CD8-positive, alpha-beta memory T cell (primary cell): ENCODE measurements at places on chromosomes 1 and 21.

- peak; percentile 54 for DNase-seq
Measured at GRCh38 chr1:225962440-225962975, 21.5 kb upstream of the LEFTY2 start.

- no peak for DNase-seq
Measured at GRCh38 chr1:212504171-212504803, 71.6 kb downstream of the NENF start.

DNA sequence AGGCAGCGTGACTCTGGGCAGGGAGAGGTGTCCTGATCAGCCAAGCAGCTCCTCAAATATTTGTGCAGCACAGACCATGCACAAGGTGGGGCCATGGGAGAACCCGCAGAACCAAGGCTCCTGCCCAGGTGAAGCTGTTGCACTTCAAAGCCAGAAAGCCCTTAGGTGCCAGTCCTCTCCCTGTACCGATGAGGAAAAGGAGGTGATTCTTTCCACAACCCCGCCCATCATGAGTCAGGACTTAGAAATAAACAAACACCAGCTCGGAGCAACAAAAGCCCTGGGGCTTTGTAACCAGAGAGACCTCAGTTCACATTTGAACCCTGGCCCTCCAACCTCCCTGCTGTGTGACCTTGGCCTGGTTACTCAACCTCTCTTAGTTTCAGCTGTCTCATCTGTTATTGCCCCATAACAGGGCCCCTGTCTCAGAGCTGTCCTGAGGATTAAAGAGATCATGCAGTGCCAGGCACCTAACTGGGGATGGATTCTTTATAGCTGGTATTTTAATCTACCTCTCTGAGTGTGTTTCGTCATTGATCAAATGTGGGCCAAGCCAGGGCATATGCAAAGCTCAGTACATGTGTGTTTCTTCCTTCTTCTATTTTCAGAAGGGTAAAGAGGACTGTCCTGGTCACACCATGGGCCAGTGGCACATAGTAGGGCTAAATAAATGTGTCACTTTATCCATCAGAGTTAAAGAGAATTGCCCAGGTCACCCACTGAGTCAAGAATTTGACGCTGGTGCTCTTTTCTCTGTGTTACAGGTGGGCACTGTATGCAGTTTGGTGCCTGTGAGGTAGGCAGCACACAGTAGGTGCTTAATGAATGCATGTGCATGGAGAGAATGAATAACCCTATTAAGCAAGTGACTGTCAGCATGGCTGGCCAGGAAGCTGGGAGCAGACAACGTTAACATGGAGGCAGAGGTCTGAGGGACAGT is 1.4 kb downstream of the LDLRAD1 start:
- no peak for DNase-seq

DNA sequence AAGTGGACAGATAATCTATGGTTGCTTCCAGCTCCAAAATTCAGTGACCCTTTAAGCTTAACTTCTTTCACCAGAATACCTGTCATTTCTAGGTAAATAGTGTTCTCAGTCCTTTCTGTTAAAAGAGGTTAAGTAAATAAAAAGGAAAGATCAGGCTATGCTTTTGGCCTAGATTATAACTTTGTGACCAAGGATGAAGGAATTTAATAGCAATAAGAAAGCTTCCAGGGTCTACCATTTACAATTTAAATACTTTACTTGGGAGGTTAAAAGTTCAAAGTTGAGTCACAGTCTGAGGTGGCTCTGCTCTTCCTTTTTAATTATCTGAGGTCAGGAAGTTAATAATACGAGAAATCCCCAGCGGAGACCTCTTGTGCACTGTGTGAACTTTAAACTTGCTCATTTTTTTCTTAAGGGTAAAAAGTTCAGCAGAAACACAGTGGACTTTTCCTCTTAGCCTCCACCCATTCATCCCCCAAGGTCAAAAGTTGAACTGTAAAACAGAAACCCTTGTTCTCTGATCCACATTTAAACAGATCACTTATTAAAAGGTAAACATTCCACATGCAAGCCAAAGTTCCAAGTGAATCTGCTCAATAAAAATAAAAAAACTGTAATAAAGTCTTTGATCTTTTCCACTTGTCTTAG is 187.1 kb downstream of the NRIP1 start:
- DNase-seq, result no peak

DNA sequence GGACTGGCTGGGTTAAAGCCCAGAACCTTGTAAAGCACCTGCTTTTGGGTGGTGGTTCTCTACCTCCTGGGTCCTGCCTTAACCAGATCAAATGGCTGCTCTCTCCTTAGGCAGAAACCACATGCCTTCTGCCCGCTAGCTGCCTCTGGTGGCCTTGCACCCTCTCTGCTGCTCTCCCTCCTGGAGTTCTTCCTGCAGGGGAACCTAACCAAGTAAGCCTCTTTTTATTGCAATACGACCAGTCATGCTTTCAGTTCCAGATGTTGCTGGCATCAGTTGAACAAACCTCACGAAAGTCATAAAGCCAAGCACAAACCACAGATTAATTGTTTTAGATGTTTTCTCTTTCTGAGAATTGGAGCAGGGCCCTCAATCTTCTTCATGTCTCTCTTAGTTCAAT is 118.9 kb downstream of the GDAP2 start:
- DNase-seq, result no peak

DNA sequence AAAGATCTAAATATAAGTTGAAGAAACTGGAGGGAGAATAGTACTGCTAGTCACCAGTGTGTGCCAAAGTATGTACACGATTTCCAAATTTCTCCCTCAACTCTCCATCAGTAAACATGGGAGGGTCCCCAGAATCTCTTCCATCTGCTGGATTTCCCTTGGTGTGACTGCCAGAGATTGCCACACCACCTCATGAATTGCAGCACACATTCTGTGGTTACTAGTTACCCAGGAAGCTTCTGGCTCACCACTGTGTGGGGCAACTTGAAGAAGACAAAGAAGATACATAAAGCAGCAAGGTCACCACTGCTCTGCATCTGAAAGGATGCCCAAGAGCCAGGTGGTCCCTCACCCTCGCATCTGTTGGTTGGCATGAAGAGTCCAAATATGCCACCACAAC is 191.7 kb upstream of the ESRRG start:
- no peak for DNase-seq

DNA sequence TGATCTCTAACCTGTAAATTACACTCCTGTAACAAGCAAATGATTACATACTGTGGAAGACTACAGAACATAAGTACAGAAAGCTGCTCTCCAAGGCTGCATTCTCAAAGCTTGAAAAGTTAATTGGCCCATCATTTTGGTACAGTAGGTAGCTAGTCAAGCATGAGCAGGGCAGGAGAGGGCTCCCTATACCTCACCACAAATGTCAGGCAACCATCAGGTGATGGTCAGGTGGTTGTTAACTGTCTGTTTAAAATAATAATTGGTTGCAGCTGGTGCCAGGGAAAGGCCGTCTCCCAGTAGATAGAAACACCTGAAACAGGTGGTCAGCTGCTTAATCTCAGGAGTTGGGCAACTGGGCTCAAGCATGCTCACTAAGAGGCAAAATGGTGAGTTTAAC is 13.1 kb upstream of the SLC1A7 start:
- no peak for DNase-seq

DNA sequence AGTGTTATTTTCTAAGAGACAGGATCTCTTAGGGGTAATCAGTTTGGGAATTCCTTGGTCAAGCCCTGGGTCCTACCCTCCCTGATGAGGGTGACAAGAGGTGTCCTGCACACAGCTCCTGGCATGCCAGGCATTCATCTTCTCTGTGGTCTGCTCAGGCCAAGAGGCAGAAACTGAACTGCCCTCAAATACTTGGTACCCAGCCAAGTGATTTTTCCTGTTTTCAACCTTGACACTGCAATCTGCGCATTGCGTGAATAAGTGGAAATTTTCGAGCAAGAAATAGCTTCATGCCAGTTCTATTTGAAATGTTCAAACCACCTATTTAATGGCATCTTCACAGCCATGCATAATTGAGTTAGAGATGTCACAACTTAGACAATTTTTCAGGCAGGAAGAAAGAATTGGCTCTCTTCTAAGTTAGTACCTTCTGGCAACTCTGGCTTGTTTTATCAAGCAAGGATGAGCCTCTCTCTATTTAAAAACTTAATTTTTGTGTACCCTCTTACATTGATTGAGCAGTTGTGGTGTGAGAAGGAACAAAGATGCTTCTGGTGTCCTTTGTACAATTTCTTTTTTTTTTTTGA is 27.0 kb downstream of the DNM3 start:
- DNase-seq, result no peak

DNA sequence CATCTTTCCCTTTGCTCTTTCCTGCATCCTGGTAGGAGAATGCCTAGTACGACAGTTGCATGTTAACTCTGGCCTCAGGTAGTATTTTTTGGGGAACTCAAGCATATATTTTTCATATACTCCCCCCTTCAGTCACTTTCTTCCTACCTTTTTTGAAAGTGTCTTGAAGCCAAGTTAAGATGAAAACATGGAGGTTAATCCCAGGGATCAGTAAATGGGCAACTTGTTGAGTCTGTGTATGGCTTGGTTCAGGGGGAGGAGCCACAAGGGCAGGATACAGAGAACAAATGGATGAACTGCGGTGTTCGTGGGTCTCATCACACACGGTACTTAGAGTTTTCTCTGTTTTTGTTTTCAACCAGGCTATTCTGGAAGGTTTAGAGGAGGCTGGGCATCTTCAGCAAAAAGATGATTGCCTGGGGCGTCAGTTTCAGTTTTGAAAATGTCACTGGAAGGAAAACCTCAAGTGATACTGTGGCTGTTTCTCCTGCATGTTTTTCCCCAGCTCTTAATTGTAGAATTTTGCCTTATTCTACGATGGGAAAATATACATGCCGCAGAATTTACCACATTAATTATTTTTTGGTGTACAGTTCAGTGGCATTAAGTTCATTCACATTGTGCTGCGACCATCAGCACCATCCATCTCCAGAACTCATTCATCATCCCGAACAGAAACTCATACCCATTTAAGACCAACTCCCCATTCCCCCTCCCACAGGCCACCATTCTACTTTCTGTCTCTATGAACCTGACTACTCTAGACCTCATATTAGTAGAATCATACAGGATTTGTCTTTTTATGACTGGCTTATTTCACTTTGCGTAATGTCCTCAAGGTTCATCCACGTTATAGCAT is 71.5 kb downstream of the MAP10 start:
- no peak for DNase-seq

DNA sequence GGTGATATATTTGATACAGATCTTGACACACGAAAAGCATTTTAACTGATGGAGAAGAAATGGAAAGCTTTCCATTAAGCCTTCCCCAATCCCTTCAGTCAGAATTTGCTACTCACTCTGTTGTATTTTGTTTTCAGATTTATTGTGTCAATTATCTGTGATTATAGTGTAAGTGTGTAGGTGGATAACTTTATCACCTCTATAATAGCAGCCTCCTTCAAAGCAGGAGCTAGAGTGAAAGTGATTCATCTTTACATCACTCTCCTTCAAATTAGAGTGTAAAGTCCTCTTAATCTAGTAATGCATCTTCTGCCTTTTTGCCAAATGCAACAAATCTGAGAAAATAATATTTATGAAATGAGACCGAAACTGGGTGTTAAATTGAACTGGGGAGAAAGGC is 459.7 kb upstream of the ZP4 start:
- no peak for DNase-seq
